ENCODE measurements at places on chromosomes 5 and 9.
A peak's percentile ranks its signal among the peaks of the same experiment; 100 is the strongest.

- no peak for DNase-seq
Measured at GRCh38 chr5:159182691-159183090, 26.7 kb downstream of the RNF145 start.

DNA sequence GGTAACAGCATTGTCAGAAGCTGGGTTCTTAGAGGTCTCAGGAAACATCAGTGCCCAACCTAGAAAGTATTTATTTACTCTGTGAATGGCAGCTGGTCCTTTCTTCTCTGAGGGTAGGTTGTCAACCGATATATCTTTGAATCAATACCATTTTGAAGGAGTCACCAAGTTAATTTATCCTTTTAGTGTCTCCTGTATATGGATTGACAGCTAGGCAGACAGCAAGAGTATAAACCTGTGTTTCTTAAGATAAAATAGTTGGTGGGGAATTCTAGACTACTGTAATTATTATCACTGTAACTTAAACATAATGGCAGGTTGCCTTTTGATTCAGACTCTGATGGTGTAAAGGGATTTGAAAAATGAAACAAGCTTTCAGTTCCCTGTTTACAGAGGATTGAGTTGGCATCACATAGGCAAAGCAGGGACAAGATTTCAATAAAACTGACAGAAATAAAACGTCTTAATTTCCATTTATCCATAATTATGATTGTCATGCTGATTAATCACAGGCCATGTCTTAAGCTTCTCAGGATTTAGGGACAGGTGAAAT is 190.8 kb upstream of the HAPLN1 start:
- no peak for DNase-seq

GRCh38 chr5:52796031-52796430 is 8.3 kb downstream of the ITGA1 start:
- DNase-seq, result no peak

DNA sequence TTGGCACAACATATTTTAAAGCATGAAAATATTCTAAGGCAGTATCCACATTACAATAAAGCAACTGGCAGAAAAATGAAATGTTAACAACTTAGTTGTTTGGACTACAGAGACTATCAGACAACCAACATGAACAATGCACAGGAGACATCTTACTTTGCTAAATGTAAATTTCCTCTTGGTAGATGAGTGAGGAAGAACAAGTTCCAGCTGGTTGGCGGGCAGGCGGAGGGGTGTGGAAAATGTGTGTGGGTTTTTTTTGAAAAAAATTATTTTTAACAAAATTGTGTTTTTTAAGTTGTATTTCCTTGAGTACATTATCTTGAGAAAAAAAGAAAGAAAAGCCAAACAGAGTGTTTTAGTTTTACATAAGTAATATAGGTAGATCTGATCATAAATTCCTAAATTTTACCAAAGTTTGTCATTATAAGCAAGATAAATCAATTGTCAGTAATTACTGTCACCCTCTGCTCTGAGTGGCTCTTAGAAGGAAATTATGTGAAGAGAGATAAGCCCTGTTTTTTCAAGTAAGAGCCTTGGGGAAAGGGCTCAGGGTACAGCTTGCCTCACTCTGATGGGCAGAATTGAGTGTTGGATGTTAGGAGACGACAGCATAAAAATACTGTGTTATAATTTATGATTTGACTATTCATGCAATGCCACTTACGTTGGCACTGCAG is 42.5 kb downstream of the TMEM167A start:
- no peak for DNase-seq

GRCh38 chr9:79912318-79913070 is 340.7 kb downstream of the TLE4 start:
- no peak for DNase-seq

- DNase-seq, result no peak
Measured at GRCh38 chr5:171313481-171314206, 4.6 kb downstream of the TLX3 start.

DNA sequence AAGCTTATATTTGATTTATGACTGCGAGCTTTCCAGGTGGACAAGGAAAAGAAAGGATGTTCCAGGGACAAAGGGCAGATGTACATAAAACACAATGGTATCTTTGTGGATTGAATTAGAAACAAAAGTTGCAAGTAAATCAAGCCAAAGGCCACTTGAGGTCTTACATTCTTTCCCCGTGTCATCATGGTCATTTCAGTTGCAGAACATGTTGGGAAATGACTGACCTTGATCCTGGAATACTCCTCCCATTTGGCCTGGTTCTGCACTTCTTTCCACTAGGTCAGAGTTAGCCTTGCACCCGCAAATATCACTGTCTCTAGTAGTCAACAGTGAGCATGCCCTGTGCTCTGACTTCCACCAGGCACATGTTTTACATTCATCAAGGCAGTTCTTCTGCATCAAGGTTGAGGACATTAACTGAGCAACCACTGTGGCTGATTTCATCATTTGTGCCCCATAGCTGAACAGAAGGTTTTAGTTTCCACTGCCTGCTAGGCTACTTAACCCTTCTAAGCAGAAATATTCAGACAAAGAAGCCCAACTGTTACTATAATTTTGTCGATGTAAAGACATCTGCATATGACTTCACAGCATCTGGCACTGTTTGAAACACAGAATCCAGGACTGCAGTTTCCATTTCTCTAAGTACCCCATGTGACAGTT is 1161.7 kb upstream of the DMAC1 start:
- no peak for DNase-seq

DNA sequence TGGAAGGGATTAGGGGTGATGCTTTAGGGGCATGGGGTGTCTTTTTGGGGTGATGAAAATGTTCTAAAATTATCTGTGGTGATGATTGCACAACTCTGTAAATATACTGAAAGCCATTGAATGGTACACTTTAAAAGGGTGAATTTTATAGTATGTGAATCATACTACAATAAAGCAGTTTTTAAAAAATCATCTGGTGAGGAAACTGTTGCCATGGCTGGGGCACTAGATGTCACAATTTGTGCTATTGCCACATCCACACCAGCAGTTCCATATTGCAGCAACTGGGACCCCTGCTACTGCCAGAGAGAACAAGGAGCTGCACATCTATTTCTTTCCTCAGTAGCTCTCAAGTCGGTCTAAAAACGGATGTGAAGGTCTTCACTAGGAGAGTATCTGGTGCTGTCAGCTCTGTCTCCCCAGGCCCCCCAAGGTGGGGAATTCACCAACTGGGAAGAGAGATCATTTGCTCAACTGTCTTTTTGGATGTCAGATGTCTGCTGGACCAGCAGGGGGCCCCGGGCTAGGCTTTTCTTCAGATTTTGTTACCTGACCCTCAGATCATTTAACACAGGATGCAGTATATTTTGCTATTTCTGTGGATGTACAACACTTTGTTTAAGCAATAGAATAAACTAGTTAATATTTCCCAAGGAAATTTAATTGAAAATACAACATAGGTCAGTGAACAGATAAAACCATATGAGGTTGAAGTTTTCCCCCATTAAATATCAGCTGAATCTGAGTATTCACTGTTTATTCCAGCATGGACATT is 13.2 kb downstream of the CMYA5 start:
- DNase-seq, result no peak

GRCh38 chr5:51632793-51633192 is 249.5 kb downstream of the ISL1 start:
- no peak for DNase-seq

GRCh38 chr9:126927419-126927818 is 12.8 kb downstream of the RALGPS1 start:
- DNase-seq, result no peak

DNA sequence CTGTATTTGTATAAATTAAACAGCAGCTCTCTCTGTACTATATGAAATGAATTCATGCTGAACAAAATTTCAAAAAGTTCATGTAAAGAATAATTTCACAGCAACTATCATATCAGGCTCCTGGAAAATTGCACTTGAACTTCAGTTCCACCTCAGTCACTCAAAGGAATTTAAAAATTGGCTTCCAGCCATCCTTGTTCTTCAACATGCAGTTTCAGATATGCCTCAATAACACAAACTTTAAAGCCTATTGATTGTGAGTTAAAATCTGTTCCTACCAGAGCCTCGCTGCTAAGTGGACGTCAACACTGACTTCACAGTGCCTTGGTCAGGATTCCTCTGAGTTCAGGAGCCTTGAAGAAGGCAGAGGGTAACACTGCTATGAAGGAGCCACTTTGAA is 418.7 kb upstream of the WWC1 start:
- DNase-seq, result no peak

DNA sequence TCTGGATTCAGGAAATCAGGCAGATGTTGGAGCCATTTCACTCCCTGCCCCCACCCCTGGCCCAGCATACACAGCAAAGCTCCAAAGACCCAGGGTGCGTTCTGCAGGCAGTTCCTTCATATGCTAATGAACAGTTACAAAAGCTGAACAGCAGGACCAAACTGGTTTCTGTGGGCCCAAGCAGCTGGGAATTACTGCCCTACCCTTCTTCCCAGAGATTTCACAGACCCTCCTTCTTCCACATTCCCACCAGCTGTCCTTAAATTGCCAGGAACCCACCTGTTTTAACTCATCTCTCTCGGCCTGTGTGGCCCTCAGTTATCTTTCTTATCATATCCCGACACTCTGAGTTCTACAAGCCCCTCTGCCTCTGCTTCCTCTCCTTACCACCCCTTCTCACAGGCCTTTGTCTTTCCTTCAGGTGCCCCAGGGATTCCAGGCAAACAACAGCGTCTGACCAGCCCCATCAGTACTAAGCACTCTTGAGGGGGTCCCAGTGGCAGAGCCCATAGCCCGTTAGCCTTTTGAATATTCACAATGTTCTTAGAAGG is 10.6 kb upstream of the F2RL1 start:
- no peak for DNase-seq

GRCh38 chr5:94793113-94793815 is 174.8 kb downstream of the SLF1 start:
- DNase-seq, result no peak

- no peak for DNase-seq
Measured at GRCh38 chr5:143142596-143143435, 260.7 kb downstream of the NR3C1 start.

DNA sequence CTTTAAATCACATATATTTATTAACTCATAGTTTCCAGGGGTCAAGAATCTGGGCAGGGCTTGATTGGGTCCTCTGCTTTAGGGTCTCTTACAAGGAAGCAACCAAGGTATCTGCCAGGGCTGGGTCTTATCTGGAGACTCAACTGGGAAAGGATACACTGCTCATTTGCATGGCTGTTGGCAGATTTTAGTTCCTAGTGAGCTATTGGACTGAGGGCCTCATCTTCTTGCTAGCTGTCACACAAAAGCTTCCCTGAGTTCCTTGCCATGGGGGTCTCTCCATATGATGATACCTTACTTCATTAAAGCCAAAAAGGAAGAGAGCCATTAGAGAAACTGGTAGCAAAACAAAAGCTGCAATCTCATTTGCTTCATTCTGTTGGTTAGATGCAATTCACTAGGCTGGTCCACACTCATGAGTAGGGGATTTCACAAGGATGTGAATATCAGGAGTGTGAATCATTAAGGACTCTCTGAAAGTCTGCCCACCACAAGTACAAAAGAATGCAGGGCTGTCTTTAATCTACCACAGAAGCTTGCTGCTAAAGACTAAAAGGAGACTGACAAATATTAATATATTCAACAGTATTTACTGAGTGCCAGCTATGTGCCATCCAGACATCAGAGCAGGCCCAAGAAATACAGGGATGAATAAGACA is 42.0 kb upstream of the TIMD4 start:
- DNase-seq, result no peak

- peak; percentile 40 for DNase-seq
Measured at GRCh38 chr5:67065237-67065636, 131.4 kb downstream of the CD180 start.

DNA sequence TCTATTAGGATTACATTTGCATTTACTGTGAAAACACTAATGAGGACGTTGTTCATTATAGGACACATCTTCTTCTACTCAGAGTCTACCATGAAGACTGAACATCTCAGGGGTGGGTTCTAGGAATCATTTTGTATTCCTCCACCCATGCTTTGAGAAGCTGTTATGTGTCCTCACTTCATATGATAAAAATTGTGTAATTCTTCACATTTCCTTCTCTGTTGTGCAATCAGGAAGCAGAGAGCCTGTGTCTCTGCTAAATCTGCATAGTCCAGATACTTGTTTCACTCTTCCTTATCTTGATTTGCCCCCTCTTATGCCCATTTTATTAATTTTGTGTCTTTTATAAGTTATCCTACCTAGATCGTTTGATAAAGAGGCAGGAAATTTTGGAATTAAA is 97.8 kb upstream of the IQGAP2 start:
- DNase-seq, result no peak

DNA sequence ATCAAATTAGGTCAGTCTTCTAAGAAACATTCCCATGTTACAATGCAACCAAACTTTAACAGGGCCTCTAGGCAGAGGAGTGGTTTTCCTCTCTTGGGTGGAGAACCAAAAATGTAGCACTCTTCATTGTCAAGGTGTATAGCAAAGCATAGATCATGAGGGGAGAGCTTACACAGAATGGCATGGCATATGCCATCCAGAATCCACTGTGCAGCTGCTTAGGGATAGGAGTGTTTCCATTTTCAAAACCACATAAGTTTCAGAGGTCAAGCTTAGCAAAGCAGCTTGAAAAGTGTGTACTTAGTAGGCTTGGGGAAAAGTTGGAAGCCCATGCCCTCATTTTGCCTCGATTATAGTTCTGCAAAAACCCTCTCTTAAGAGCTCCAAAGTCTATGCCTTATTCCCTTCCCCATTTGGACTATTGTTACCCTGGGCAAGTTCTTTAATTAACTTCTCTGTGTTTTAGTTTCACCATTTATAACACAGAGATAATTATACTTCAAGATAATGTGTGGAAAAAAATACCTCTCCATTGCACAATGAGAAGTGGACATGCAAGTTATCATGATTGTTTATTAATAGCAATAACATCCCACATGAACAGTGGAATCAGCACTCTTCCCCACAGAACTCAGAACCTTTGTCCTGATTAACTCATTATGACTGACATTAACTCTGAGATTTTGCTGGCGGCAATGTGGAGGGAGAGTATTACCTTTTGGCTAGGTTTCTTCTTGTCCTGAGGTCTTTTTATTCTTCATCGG is 398.9 kb upstream of the WWC1 start:
- no peak for DNase-seq
